Naive thymus-derived CD8-positive, alpha-beta T cell (primary cell): ENCODE measurements at places on chromosomes 12 and 14.

- DNase-seq: no peak
These were observed 742.8 kb upstream of the TBX3 start for GRCh38 chr12:115426732-115427131.

DNA sequence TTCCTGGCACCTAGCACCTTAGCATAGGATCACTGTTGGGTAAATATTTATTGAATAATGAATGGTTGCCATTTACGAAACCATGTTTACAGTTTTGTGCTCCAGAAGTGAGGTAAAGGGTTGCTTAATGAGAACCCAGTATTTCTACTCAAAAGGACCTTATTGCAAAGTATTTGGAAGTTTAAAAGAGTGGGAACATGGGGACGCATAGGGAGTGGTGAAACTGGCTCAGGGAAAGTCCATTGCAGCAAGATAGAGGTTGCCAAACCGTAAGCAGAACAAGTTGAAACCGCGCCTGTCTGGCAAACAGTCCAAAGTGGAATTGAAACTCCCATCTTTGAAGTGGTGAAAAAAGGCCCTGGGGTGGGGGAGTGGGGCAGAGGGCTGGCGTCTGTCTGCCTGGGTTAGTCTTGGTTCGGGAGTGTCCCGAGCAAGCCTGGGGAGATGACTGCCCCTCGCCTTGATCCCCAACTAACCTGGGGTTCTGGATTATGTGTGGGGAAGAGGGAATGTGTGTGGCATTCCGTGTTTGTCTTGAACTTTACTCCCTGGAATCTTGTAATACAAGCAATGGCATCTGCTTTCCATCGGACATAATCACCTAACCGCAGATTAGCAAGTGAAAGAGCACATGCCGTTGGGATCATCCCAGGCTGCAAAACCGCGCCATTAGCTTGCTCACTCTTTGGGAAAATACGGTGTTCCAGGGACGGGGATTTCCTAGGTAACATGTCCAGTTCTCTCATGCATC lies 7.2 kb downstream of the ALDH2 start:
- DNase-seq: no peak

GRCh38 chr12:82383930-82384552 lies 25.7 kb downstream of the METTL25 start:
- no peak for DNase-seq

- no peak for DNase-seq
These were observed 22.4 kb downstream of the PXN start for GRCh38 chr12:120242971-120243699.

DNA sequence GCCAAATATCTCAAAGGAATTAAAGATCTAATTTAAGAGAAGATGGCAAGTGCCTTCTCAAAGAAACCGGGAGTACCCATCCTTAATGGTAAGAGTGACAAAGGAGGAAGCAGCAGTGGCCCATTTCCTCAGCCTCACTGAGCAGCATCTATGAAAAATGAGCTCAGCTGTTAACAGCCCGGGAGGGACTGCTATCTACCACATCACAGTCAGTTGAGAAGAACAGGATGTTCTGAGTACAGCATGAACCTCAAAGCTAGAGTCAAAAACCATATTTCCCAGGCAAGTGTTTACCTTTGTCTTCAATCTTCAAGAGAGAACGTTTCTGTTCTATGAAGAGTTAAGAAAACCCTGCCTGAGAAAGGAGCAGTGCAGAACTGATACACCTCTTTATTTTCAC lies 115.0 kb downstream of the BTG1 start:
- DNase-seq: peak; percentile 63

DNA sequence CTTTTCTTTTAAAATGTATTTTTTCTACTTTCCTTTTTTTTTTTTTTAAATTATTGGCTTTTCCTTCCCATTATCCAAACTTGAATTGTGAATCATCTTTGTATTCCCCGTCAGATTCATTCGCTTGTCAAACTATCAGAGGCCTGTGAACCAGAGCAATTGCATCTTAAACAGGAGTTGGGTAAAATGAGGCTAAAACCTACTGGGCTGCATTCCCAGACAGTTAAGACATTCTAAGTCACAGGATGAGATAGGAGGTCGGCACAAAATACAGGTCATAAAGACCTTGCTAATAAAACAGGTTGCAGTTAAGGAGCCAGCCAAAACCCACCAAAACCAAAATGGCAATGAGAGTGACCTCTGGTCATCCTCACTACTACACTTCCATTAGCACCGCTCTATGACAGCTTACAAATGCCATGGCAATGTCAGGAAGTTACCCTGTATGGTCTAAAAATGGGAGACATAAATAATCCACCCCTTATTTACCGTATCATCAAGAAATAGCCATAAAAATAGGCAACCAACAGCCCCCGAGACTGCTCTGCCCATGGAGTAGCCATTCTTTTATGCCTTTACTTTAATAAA lies 19.9 kb downstream of the FUT8 start:
- DNase-seq: no peak

GRCh38 chr12:127355061-127355841 lies 911.7 kb upstream of the TMEM132C start:
- no peak for DNase-seq

DNA sequence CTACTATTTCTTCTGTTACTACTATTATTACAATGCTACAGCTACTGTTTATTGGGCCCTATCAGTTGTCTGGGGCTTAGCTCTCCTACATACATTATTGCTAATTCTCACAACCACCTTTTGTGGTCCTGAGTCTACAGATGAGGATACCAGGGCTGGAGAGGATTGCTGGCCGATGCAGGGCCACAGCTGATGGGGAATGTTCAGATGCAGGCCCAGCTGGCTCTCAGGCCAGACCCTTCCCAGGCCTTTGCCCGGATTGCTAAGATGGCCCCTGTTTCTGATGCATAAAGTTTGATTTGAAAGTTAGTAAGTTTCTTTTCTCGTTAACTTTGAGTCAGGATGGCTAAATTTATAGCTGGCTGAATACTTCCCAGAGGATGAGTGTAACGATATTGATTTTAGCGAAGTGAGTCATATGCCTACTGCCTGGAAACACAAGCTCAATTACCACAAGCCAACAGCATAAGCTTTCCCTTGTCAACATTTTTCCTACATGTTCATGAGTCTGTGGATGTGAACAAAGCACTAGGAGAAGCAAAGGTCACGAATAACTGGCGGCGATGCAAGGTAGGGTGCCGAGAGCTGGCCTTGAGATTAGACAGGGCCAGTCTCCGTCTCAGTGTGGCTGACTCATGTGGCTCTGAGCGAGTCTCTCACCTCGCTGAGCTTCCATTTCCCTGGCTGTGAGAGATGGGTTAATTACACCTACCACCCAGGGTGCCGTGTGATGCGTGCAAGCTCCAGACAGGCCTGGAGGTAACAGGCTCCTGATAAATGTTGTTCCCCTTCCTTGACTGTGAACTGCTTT lies 111.0 kb downstream of the BEGAIN start:
- no peak for DNase-seq

DNA sequence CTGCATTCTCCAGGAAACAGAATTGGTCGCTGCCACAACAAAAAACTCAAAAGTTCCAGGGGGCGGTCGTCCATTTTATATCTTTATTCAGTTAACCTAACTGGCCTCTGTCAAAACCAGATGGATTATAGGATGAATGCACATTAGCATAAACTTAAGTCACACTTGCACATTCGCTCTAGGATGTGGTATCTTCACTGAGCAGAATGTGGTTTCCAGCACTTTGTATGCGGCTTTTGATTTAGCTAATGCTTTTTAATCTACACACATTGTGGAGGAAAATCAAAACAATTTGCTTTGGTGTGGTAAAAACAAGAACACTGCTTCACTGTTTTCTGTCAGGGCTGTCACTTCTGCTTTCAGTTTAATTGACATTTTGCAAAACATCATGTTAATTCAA lies 4.5 kb downstream of the TAS2R50 start:
- DNase-seq: peak; percentile 80

DNA sequence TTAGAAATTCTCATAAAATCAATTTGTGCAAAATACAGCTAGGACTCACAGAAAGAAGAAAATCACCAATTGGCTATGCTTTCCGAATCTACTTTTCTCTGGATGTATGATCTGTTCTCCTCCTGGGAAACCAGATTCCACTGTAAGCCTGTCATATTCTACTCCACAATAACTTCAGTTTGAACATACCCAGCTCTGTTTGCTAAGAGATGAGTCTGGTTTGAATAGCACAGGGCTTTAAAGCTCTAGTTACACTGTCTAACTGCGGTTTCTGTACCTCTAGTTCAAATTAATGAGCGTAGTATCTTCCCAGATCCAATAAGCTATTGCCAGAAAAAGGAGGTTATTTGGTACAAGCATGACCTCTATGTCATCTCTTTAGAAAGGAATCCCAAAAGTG lies 270.1 kb downstream of the DAD1 start:
- no peak for DNase-seq

DNA sequence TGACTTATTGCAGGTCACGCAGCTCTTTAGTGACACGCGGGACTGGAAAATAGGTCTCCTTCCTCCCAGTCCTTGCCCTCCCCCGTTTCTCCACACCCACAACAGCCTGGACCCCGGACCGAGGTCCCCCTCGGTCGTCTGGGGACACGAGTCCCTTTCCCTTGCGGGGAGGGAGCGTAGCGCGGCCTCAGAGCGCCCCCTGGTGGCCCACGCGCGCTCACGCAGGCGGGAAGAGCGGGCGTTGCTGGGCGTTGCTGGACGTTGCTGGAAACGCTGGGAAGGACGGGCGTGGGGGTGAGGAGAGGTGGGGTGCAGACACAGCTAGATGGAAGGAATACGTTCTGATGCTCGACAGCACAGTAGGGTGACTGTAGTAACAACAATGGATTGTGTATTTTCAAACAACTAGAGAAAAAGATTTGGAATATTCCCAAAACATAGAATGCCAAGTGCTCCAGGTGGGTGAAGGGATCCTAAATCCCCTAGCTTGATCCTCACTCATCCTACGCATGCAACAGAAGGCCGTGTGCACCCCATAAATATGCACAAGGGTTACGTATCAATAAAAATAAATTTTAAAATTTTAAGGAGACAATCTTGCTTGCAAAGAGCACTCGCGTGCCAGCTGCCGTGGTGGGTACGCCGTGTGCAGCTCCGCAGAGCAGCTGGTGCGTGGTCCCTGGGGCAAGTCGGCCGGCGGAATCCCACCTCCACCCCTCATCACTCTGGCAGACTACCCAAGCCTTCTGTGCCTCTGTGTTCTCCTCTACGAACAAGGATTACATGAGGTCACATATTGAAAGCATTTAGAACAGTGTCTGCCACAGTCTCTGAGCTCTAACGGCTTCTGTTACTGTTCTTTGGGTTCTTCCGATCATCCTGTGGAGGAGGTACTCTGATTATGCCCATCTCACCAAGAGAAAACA lies 87.4 kb downstream of the B4GALNT3 start:
- peak; percentile 64 for DNase-seq

- DNase-seq: no peak
These were observed 133.4 kb downstream of the KICS2 start for GRCh38 chr12:64088431-64089349.

GRCh38 chr12:55659486-55660385 lies 23.0 kb downstream of the OR10P1 start:
- DNase-seq: no peak

- DNase-seq: no peak
These were observed 194.5 kb upstream of the CDKN3 start for GRCh38 chr14:54202288-54202687.

DNA sequence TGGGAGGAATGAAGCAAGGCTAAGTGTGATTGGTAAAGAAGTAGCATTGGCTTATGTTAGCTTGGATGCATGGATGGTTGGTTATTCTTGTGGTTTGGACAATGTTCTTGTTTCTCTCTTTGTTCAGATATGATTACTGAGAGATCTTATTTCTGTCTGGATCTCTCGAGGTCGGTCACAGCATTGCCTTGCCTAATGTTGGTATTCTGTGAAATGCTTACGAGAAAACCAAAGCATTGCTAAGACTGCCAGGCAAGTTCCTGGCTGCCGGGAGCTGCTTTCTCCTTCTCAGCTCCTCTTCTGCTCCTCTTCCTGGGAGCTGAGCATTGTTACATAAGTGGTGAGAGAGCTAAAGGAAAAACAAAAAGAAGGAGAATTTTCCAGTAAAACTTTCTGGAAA lies 7.4 kb upstream of the RND1 start:
- DNase-seq: no peak

- no peak for DNase-seq
These were observed 29.6 kb downstream of the PMCH start for GRCh38 chr12:102167821-102168604.

GRCh38 chr14:96037891-96038557 lies 1.1 kb upstream of the C14orf132 start:
- DNase-seq: no peak

DNA sequence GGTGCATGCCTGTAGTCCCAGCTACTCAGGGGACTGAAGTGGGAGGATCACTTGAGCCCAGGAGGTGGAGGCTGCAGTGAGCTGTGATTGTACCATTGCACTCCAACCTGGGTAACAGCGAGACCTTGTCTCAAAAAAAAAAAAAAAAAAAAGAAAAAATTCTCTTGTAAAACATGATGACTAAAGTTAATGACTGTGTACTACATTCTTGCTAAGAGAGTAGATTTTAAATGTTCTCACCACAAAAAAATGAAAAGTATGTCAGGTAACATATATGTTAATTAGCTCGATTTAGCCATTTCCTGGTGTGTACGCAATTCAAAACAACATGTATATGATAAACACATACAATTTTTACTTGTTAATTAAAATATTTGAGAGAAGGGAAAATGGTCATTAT lies 480.7 kb upstream of the RGS6 start:
- no peak for DNase-seq

- no peak for DNase-seq
These were observed 23.6 kb downstream of the NR1H4 start for GRCh38 chr12:100497105-100497795.

DNA sequence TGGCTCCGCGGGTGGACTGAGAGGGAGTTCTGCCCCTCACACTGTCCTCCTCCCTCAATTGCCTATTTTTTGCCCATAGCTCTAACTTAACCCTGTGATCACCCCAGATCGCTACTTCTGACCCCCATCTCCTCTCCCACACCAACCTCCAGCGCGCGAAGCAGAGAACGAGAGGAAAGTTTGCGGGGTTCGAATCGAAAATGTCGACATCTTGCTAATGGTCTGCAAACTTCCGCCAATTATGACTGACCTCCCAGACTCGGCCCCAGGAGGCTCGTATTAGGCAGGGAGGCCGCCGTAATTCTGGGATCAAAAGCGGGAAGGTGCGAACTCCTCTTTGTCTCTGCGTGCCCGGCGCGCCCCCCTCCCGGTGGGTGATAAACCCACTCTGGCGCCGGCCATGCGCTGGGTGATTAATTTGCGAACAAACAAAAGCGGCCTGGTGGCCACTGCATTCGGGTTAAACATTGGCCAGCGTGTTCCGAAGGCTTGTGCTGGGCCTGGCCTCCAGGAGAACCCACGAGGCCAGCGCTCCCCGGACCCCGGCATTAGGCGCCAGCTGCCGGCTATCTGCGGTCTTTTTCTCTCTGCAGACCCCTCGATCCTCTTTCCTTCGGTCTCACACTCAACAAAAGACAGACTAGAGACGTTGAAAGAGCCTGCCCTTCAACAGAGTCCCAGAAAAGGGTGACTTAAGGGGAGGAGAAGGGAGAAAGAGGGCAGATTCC lies 3.0 kb upstream of the TBX3 start:
- DNase-seq: no peak
